ENCODE measurements at places on chromosomes 7 and 10. TPM values are rescaled to one million over a fixed set of nuclear protein-coding genes. Genes with fewer than 3 reads are reported as not detected.
A peak's percentile ranks its signal among the peaks of the same experiment; 100 is the strongest.

LRRC18 gene
- 0.16 TPM for total RNA-seq

DNA sequence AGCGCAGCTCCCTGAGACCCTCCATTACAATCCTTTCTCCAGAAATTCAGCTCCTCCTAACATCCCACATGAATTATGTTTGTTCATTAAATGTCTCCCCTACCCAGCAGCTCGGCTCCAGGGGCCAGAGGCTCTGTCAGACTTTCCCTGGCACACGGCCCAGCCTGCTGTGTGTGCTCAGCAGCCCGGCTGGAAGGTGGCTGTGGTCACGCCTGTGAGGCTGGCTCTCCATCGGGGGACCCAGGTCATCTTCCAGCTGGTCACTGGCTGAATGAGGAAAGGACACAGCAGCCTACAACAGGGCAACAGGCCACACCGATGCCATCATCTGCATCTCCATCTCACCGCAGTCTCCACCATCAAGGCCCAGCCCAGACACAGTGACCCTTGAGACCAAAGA, 219.8 kb downstream of the MAD1L1 start:
- no peak for DNase-seq
- no peaks in the 10 kb centered on the region for H3K4me1 ChIP-seq
- no peak overlapping the region for H3K4me3 ChIP-seq

- H3K4me3 ChIP-seq, result no peak overlapping the region
- H3K4me1 ChIP-seq, result peaks cover 2% of the 10 kb centered on the region
- no peak overlapping the region for H3K27ac ChIP-seq
- no peaks in the 10 kb centered on the region for H3K36me3 ChIP-seq
These were observed 21.0 kb upstream of the LMTK2 start for GRCh38 chr7:98085674-98086073.

GRCh38 chr7:51276091-51276605, 40.5 kb downstream of the COBL start:
- no peak overlapping the region for H3K27ac ChIP-seq
- DNase-seq, result no peak
- peaks cover 1% of the 10 kb centered on the region for H3K27me3 ChIP-seq

GRCh38 chr10:31101123-31101522, 69.5 kb upstream of the ZNF438 start:
- DNase-seq, result peak; percentile 59
- H3K36me3 ChIP-seq, result no peaks in the 10 kb centered on the region
- peaks cover 23% of the 10 kb centered on the region for H3K4me1 ChIP-seq
- H3K27me3 ChIP-seq, result no peaks in the 10 kb centered on the region

- peaks cover 12% of the 10 kb centered on the region for H3K4me1 ChIP-seq
- DNase-seq, result no peak
- no peak overlapping the region for H3K4me3 ChIP-seq
These were observed 42.2 kb downstream of the AHR start for GRCh38 chr7:17340655-17341054.

- no peak for DNase-seq
- H3K4me1 ChIP-seq, result peaks cover 5% of the 10 kb centered on the region
- H3K4me3 ChIP-seq, result no peak overlapping the region
- no peaks in the 10 kb centered on the region for H3K36me3 ChIP-seq
These were observed 8.0 kb downstream of the LAMB4 start for GRCh38 chr7:108122181-108122580.

- no peak overlapping the region for H3K27ac ChIP-seq
- no peaks in the 10 kb centered on the region for H3K4me1 ChIP-seq
- peaks cover 16% of the 10 kb centered on the region for H3K27me3 ChIP-seq
- DNase-seq, result no peak
- H3K4me3 ChIP-seq, result no peak overlapping the region
- H3K36me3 ChIP-seq, result no peaks in the 10 kb centered on the region
These were observed 21.6 kb upstream of the LAMB1 start for GRCh38 chr7:108024538-108024937.

- H3K27ac ChIP-seq, result no peak overlapping the region
- no peaks in the 10 kb centered on the region for H3K4me1 ChIP-seq
- H3K4me3 ChIP-seq, result no peak overlapping the region
- DNase-seq, result no peak
These were observed 4.8 kb downstream of the UPK3B start for GRCh38 chr7:76514926-76515771.

All from activated CD8-positive, alpha-beta T cell treated with anti-CD3 and anti-CD28 coated beads, Interleukin-2, amount 10 ng/mL, durations not matched to agents 7 days and 5 days (primary cell).